CD14-positive monocyte (primary cell): ENCODE measurements at places on chromosomes 6 and 20.

DNA sequence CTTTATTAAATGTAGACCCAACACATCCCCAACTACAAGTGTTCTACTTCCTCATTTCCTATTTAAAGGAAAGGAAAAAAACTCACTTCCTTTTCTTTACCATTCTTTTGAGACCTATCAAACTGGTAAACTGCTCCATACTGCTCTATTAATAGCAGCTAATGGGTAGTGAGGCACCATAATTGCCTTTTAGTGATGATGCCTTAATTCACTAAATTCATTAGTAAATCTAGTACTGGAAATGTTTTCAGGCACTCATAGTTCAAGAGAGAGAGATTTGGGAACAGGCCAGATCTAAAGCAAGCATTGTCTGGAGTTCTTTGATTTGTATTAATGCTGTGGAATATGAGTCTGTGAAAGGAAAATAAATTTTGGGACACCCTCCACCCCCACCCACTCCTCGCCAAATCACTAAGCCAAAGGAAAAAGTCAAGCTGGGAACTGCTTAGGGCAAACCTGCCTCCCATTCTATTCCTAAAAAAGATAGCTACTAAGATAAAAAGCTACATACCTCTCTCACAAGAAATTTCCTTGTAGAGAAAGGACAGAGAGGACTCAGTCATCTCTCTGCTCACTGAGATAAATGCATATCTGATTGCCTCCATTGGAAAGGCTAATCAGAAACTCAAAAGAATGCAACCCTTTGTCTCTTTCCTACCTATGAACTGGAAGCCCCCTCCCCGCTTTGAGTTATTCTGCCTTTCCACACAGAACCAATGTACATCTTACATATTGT lies 13.6 kb upstream of the IBTK start:
- H3K4me1 ChIP-seq, result peaks cover 34% of the 10 kb centered on the region
- no peaks in the 10 kb centered on the region for H3K27me3 ChIP-seq
- no peak for DNase-seq
- H3K36me3 ChIP-seq, result no peaks in the 10 kb centered on the region
- no peak overlapping the region for H3K27ac ChIP-seq

GRCh38 chr6:41487860-41488432 lies 58.2 kb upstream of the FOXP4 start:
- H3K4me3 ChIP-seq, result no peak overlapping the region
- H3K36me3 ChIP-seq, result no peaks in the 10 kb centered on the region

GRCh38 chr6:10449751-10450150 lies 34.9 kb upstream of the TFAP2A start:
- no peak overlapping the region for H3K4me3 ChIP-seq
- no peak for DNase-seq
- H3K4me1 ChIP-seq, result no peaks in the 10 kb centered on the region
- H3K36me3 ChIP-seq, result no peaks in the 10 kb centered on the region
- H3K27me3 ChIP-seq, result peaks cover 3% of the 10 kb centered on the region
- no peak overlapping the region for H3K27ac ChIP-seq

DNA sequence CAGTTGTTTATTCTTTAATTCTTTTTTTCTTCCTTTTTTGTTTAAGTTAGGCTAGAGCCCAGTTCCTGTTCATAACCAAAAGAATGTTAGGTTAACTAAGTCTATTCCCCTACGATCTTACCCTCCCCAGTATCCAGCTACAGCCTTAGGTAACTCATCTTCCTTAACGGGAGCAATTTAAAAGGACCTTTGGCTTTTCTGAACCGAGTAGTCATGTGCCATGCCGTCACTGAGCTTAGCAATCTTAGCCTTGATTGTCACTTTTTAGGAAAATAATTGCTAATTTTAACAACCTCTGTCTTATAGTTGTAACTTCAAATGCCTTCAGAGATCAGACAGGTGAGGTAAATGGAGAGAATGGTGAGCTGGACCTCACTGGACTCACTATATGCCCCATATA lies 6.2 kb downstream of the METTL24 start:
- H3K4me3 ChIP-seq, result no peak overlapping the region
- DNase-seq, result no peak
- H3K4me1 ChIP-seq, result no peaks in the 10 kb centered on the region
- H3K36me3 ChIP-seq, result no peaks in the 10 kb centered on the region

- peak overlapping the region; percentile 79 for H3K4me3 ChIP-seq
- H3K27ac ChIP-seq, result peak overlapping the region; percentile 91
- H3K27me3 ChIP-seq, result no peaks in the 10 kb centered on the region
- no peaks in the 10 kb centered on the region for H3K36me3 ChIP-seq
Measured at GRCh38 chr20:23050076-23050838, 785 bp upstream of the THBD start.
